ENCODE measurements at places on chromosomes 13 and 19. TPM values are rescaled to one million over a fixed set of nuclear protein-coding genes. Genes with fewer than 3 reads are reported as not detected.

ZNF563 gene
- not detected for total RNA-seq

TDRD12 gene
- 0.23 TPM for total RNA-seq

C19orf38 gene
- 0.10 TPM for total RNA-seq

EDNRB gene
- total RNA-seq: not detected

FLT3LG gene
- 1.4 TPM for total RNA-seq

KLK13 gene
- total RNA-seq: 0.15 TPM

FLT3 gene
- not detected for total RNA-seq

FXYD5 gene
- 197 TPM for total RNA-seq

TMEM59L gene
- total RNA-seq: 7.0 TPM

SGCG gene
- not detected for total RNA-seq

ZNF681 gene
- not detected for total RNA-seq

WASF3 gene
- total RNA-seq: 0.14 TPM

ZNF628 gene
- total RNA-seq: 7.9 TPM

DLEU7 gene
- not detected for total RNA-seq

ZNF132 gene
- total RNA-seq: 0.08 TPM

ETFB gene
- total RNA-seq: 234 TPM

GDF15 gene
- 24.9 TPM for total RNA-seq

FBL gene
- total RNA-seq: 659 TPM

CLIP3 gene
- total RNA-seq: 0.74 TPM

SIGLEC10 gene
- total RNA-seq: 0.08 TPM

ZNF433 gene
- total RNA-seq: not detected

LYL1 gene
- 0.71 TPM for total RNA-seq

ONECUT3 gene
- total RNA-seq: not detected

KLK15 gene
- total RNA-seq: not detected

ACP5 gene
- total RNA-seq: 0.15 TPM

SYT5 gene
- 3.0 TPM for total RNA-seq

SIGLEC11 gene
- total RNA-seq: 0.13 TPM

PCDH17 gene
- not detected for total RNA-seq

CD177 gene
- total RNA-seq: 0.11 TPM

TNFRSF19 gene
- total RNA-seq: 2.8 TPM

LRG1 gene
- 0.06 TPM for total RNA-seq

RNF113B gene
- not detected for total RNA-seq

All from A549 treated with Hydrocortisone at 1 μM for 4 hours (cell line).